NCI-H1417 treated with DMSO at 0.1 percent for 48 hours (cell line): ENCODE measurements at places on chromosomes 4 and X.

GRCh38 chrX:149631234-149632165 lies at the start of gene TMEM185A:
Gene TMEM185A (minus strand): TSS chrX:149631792. CDS start chrX:149631580, 212 bp downstream.
- no peak for DNase-seq

DNA sequence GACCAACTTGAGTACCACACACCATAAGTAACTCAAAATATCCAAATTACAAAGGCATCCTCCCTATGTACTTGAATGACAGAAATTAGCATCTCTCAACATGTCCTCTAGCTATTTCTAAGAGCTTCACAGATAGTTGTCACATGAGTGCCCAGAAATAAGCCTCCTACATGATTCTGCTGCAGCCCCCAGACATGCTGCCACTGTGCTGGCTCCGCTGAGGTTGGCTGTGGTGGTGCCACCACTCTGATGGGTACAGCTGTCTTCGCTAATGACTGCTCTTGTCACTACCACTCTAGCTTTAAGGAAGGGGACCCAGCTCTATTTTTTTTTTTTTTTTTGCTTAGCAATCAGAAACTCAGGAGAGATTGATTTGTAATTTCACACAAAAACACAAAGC lies 256.0 kb downstream of the GRXCR1 start:
- DNase-seq, result no peak

DNA sequence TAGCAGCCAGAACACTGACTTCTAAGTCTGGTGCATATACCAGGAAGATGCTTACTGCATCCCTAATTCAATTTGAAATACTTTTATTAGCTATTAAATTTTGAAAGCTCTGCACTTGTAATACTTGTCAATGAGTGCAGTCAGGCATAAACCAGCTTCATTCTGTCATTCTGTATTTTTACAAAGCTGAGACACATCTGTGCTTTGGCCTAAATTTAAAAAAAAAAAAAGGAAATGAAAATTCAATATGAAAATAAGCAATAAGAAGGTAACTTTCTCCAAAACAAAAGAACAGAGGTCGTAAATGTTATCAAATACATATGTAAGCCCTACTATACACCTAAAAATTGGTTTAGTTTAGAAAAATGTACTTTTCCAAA lies 7.0 kb downstream of the SMIM14 start:
- no peak for DNase-seq

GRCh38 chr4:168908851-168909273 lies 101.2 kb downstream of the CBR4 start:
- no peak for DNase-seq

- no peak for DNase-seq
Observed at GRCh38 chr4:119652998-119653397, 24.4 kb upstream of the PDE5A start.

GRCh38 chr4:48340276-48340964 lies 909 bp upstream of the SLAIN2 start:
- no peak for DNase-seq

DNA sequence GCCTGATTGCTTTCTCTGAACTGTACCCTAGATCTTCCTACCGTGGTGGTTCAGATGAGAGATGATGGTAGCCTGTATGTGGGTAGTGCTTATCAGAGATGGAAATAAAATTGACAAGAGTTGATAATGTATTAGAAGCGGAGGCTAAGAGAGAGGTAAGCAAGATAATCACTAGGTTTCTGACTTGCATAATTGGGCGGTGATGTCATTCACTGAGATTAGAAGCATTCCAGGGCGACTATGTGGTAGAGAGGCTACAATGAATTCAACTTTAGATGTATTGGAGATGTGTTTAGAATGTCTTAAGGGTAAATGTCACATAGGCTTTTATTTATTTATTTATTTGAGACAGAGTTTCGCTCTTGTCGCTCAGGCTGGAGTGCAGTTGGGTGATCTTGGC lies 415 bp upstream of the TENM3 start:
- no peak for DNase-seq

DNA sequence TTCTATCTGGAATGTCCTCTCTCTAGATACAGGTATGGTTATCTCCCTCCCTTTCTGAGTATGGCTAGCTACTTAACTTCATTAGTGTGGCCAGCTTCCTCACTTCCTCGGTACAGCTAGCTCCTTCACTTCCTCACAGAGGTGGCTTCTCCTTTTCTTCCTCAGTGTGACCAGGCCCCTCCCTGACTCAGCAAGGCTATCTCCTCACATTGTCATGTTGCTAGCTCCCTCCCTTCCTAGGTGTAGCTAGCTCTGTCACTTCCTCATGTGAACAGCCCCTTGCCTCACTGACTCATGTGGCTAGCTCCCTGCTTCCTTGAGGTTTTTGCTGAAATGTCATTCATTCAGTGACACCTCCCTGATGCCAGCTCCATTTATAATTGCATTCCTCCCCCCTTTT lies 67.3 kb upstream of the DDIT4L start:
- no peak for DNase-seq

- no peak for DNase-seq
Observed at GRCh38 chrX:68699960-68700746, 52.7 kb downstream of the STARD8 start.

GRCh38 chrX:4682636-4683035 lies 969.2 kb upstream of the PRKX start:
- no peak for DNase-seq

GRCh38 chr4:54687887-54688841 lies 30.4 kb downstream of the KIT start:
- no peak for DNase-seq

- DNase-seq, result no peak
Observed at GRCh38 chrX:30570505-30570904, 7.1 kb downstream of the TASL start.

- DNase-seq, result no peak
Observed at GRCh38 chr4:114193624-114194399, 214.4 kb upstream of the ARSJ start.

- no peak for DNase-seq
Observed at GRCh38 chrX:56248492-56248891, 16.3 kb downstream of the KLF8 start.

- no peak for DNase-seq
Observed at GRCh38 chr4:141131723-141132071, 1.6 kb downstream of the RNF150 start.

DNA sequence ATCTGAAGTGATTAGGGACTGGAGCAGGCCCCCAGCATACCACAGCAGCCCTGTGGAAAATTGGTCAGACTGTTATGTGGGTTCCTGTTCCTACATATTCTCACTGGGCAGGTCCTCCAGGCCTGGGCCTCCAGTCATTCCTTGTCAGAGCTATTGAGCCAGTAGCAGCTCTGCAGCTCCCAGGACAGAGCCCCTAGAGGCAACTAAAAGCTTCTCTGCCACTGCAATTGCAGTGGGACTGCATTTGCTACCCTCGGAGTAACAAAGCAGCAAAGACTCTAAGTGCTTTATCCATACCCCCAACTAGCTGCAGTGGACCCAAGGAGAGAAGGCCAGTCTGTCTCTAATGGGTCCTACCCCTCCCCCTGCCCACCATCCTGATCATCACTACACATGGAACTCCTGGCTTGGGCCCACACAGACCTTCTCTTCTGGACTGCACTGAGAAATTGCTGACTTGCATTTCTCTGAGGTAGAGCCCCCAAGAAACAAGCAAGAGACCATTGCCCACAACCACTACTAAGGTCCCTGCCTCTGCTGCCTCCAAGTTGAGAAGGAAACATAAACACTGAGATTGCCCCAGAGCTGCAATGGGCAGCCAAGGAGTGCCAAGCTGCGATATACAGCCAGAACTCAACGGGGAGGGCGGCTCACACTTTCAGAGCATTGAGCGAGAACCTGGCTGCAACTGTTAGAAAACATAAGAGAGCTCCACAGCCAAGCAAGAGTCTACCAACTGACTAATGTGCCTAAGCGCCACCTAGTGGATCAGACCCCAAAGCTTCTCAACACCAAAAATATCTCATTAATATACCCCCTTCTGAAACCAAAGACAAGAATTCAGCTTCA lies 738.7 kb upstream of the NDST4 start:
- no peak for DNase-seq
